ENCODE measurements at places on chromosomes 16 and 17. TPM values are rescaled to one million over a fixed set of nuclear protein-coding genes. Genes with fewer than 3 reads are reported as not detected.

DNA sequence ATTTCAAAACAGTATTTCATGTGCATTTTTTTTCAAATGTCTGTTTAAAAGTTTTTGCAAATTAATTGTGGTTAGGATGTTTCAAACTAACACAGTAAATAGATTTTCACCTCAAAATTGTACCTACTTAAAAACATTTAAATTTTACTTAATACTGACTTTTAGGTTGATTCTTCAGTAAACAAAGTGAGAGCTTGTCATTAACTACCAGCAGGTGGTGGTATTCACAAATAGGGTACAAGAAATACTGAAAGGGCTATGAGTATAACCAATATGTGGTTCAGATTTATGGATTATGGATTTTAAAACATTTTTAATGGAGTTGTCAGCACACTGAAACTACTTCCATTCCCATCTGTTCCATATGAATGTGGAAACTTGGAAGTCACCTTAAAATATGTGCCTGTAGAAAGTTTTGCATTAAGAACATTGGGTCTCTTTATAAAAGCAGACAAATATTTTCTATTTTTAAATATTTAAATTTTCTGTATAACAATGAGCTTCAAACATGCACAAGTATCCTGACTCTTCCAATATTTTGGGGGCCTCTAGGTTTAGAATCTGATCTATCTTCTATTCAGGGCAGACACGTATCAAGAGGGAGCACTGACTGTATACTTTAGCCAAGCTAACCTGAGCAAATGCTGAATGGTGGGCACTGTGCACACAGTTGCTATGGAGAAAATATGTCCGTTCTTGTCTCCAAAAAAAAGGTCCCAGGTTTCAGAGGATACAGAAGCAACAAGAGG lies 155.6 kb downstream of the SNX11 start:
- DNase-seq, result no peak

Gene JUP
- total RNA-seq, result 234 TPM

- no peak for DNase-seq
Observed at GRCh38 chr17:77189148-77189547, 48.4 kb downstream of the SEC14L1 start.

Gene BAIAP3
- 2.4 TPM for total RNA-seq

DNA sequence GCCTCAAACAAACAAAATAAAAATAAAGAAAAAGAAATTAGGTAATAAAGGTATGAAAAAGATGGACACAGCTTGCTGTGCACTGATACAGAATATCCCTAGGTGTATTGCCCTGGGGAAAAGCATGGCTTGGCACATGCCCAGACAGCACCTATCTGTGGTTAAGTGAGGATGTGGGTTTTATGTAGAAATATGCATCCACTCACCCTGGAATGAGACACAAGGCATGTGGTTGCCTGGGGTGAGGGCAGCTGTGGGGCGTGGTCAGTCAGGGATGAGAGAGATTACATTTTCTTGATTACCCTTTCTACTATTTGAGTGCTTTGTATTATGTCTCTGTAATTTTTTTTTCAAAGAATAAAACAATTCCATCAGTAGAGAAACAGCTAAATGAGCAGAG lies 6.9 kb downstream of the PLLP start:
- DNase-seq, result no peak

DNA sequence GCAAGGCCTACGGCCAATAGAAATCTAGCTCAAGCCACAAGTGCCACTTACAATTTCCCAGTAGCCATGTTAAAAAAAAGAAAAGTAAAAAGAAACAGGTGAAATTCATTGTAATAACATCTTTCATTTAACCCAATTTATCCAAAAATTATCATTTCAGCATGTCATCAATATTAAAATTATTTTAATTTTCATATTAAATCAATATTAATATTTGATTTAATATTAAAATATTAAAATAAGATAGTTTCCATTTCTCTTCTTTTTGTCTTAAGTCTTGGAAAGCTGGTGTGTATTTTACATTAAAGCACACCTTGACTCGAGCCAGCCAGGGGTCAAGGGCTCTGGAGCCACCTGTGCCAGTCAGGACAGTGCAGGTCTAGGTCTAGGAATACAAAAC lies 12.7 kb upstream of the C16orf74 start:
- no peak for DNase-seq

GRCh38 chr16:65305266-65305959 lies 183.6 kb upstream of the CDH11 start:
- no peak for DNase-seq

DNA sequence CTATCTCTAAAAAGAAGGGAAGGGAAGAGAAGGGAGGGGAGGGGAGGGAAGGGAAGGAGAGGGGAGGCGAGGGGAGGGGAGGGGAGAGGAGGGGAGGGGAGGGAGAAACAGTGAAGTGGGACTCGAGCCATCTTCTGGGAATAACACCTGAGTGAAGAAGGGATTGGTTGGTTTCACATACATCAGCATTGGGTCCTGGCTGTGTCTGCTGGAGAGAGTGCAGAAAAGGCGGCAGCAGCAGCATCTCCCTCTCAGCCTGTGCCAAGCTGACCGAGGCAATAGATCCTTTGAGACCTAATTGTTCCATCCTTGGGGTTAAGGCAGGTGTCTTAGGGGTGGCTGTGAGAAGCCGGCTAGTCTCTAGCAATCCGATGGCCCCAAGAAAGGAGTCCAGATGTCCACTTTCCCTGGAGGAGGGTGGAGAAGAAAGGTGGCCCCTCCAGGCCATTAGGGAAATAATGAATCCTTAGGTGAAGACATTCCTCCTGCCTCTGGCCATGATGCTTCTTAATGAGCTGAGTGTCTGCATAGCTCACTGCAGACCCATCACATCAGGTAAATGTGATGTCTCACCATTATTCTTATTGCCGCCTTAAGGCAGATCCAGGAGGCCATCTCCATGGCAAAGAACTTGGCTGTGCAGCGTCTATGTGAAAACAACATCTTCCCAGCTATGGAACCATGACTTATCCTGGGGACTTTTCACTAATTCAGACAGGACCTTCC lies 71.6 kb downstream of the WIPI1 start:
- no peak for DNase-seq

Data from right atrium auricular region (tissue), 2 donors.